ENCODE measurements at places on chromosomes 12 and 14.

DNA sequence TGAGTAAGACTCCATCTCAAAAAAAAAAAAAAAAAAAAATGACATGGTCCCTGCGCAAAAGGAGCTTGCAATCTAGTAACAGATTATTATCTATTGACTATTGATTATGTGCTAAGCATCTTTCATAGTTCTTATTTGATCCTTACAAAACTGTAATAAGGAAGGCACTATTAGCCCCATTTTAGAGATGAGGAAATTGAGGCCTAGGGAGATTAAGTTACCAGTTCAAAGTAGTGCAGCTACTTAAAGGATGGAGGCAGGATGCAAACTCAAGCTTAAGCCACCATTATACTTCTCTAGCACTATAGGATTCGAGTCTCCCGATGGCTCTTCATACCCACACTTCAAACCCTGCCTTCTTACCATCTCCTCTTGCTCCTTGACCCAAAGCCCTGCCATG, 31.3 kb downstream of the PLXNC1 start:
- DNase-seq: no peak

DNA sequence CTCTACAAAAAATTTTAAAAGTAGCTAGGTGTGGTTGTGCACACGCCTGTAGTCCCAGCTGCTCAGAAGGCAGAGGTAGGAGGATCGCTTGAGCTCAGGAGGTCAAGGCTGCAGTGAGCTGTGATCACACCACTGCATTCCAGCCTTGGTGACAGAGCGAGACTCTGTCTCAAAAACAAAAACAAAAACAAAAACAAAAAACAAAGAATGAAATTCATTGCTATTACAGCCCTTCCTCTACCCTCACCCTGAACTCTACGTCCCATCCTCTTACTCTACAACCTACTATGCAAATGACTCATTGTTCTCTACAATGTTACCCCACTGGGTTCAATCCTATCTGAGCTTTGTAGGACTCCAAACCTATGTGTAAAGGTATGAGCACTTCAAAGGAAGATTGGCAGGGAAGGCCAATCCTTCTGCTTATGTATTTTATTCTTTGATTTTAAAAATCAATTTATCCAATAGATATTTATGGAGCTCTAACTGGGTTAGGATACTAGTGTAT, 39.3 kb downstream of the NINJ2 start:
- DNase-seq: no peak

DNA sequence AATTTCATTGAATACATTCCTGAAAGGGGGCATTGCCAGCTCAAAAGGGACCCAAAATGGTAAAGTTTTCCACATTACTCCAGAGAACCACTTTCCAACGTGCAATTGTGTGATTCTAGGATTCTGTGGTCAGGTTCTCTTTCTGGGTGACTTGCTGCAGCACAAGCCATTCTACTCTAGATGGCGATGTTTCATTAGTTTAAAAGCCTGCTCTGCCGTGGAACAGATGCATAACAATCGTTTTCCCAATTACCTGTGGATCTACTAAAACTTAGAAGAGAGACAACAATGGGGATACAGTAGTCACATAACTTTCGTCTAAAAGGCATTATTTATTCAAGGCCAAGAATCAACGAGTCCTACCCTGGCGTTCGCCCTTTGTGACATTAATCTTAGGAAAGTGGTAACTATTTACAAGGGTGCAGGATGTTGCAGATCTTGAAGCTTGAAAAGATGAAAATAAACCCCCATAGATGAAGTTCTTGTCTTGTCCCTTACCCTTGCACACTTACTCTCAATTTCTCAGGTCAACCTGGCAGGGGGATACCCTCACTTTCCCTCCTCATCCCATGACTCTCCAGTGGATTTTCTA, 400.9 kb downstream of the SNAPC1 start:
- DNase-seq: peak; percentile 51

DNA sequence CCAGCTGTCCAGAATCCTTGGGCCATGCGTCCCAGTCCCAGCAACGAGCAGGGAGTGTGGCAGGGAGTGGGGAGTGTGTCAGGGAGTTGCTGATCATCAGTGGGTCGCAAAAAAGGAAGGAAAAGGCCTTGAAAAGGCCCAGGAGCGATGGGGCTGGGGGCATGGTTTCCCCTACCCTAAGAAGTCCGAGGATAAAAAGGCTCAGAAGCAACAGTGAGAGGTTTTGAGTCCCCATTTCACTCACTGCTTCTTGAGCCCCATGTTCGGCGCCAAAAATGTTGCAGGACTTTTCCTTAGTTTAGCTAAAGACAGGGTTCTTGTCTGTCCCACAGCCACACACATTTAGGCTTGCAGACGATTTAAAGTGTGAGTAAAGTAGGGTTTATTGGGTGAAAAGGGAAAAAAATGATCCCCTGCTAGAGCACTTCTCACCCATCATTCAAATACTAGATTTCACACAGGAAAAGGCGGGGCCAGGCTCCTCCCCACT, 189.5 kb downstream of the KCNC2 start:
- DNase-seq: peak; percentile 16

DNA sequence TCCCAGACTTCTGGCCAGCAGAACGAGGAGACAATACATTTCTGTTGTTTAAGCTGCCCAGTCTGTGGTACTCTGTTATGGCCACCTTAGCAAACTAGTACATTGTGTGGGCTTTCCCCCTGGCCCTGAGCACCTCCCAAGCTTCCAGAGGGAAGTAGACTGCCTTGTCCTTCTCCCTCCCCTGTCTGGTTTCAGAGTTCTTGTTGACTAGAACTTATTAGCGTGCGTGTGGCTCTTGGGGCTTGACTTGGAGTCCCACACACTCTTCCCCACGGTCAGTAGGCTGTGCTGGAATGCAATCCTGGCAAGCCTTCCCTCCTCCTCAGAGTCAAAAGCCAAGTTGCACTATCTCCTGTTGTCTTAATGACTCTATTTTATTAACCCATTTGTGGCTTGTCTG, 27.7 kb downstream of the FBLN5 start:
- peak; percentile 38 for DNase-seq
